HT1080 (cell line): ENCODE measurements at places on chromosomes 5 and 9. TPM values are rescaled to one million over a fixed set of nuclear protein-coding genes. Genes with fewer than 3 reads are reported as not detected.

DNA sequence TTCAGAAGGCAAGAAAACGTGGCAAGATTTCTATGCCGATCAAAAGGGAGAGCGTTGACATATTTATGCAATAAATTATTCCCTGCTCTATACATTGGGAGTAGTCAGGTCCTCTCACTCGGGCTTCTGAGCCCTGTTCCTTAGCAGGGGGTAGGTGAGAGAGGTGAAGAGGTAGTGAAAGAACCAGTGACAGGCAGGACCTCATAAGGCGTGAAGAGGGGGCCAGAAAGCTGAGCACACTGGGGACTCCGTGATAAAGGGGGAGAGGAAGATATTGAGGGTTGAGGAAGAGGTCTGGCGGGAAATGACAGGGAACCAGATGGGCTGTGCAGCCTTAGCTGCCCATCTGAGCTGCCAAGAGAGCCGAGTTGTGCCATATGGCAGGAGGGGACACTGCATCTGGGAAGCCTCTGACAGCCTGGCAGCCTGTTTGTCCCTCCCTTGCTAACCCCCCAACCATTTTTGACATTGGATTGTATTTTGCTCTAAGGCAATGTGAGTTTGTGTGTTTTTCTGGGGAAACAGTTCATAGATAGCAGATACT lies 782 bp upstream of the CDC20B start:
- DNase-seq, result no peak

LRRC26 gene
- not detected in 2 replicates for total RNA-seq

NR4A3 gene
- total RNA-seq, result 0.03 and 0.23 TPM in 2 replicates

GRCh38 chr5:170226661-170227060 lies 6.1 kb upstream of the C5orf58 start:
- DNase-seq, result no peak

GRCh38 chr5:127216898-127217675 lies 73.5 kb upstream of the MEGF10 start:
- peak; percentile 8 for DNase-seq

- DNase-seq, result no peak
Observed at GRCh38 chr5:98321361-98321760, 452.1 kb upstream of the RGMB start.

DNA sequence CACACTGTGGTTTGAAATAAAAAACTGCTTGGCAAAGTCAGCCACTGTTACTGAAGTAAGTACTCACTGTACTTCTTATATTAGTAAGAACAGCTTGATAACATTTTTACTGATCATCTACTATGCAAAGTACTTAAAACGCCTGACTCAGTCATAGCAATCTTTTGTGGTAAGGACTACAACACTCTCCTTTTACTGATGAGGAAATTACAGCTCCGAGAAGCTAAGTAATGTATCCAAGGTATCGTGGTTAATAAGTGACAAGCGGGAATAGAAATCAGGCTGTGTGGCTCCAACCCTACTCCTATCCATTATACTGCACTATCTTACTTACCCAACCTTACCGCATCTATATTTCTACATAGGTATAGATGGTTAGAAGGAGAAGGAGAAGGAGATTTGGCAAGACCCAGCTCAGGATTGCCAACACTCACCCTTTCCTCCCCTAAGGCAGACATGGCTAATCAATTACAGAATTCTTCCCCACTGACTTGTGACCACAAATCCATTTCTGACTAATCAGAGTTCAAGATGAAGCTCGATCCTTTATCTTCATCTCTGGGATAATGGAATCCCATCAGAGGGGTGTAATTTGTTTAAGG lies 281.4 kb downstream of the SPOCK1 start:
- peak; percentile 41 for DNase-seq

NXNL2 gene
- 0.77 and 1.0 TPM in 2 replicates for total RNA-seq

DNA sequence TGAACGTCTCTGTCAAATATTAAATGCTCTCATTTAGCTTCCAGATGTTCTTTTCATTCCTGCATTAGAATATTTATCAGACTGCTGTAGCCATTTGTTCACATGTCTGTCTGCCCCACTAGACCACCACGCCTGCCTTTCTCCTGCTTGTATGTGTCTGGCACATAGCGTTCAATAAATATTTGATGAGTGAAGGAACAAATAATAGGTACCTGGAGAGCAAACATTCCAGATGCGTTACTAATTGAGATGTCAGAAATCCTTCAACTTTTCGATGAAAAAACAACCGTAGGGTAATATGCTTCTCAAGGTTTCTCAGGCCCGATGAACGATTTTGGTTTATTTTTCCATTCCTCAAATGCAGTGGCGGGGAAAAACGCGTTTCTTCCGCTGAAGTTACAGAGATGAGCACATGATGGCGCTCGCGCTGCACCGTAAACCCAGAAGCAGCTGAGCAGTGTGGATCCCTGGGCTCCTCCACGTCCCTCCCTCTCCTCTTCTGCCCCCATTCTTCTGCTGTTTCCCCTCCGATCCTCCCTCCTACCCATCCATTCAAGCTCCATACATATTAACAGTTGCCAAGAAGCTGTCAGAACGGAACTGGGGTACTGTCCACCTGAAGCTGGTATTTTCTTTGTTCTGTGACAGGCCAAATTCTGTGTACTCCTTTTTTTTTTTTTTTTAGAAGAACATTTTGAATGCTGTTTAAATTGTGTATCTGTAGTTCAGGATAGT lies 245.4 kb downstream of the MPDZ start:
- DNase-seq, result peak; percentile 73

DNA sequence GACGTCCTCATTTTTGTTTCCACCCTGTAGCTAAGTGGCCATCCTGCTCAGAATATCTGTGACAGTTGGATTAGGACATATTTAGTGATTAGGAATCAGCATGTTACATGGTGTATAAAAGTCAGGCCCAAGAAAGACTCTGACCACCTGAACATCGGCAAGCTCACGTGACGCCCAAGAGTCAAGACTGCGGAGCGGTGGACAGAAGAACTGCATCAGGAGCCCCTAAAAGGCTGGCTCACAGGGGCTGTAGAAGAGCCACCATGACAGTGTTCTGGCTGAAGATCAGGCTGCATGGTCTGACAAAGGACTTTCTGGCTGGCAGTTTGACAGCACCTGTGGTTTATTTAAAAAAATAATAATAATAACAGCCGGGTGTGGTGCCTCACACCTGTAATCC lies 185.3 kb downstream of the AUH start:
- no peak for DNase-seq

GOLM1 gene
- 47.3 and 52.5 TPM in 2 replicates for total RNA-seq

POC5 gene
- total RNA-seq, result 19.1 and 22.6 TPM in 2 replicates

- no peak for DNase-seq
Observed at GRCh38 chr5:156920042-156920860, 42.8 kb downstream of the TIMD4 start.

- no peak for DNase-seq
Observed at GRCh38 chr9:109868722-109869121, 88.7 kb downstream of the PALM2AKAP2 start.

EIF4E1B gene
- total RNA-seq, result not detected in 2 replicates

ZNF454 gene
- total RNA-seq, result not detected in 2 replicates

TMEM215 gene
- not detected in 2 replicates for total RNA-seq

DNA sequence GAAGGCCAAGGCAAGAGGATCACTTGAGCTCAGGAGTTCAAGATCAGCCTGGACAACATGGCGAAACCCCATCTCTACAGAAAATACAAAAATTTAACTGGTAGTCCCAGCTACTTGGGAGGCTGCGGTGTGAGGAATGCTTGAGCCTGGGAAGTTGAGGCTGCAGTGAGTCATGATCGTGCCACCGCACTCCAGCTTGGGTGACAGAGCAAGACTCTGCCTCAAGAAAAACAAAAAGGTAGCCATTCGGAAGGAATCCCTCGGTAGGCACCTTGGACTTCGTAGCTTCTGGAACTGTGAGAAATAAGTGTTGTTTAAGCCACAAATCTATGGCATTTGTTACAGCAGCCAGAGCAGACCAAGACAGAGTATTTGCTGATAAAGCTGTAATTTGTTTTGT lies 174.2 kb downstream of the DCP2 start:
- DNase-seq, result peak; percentile 50

DNA sequence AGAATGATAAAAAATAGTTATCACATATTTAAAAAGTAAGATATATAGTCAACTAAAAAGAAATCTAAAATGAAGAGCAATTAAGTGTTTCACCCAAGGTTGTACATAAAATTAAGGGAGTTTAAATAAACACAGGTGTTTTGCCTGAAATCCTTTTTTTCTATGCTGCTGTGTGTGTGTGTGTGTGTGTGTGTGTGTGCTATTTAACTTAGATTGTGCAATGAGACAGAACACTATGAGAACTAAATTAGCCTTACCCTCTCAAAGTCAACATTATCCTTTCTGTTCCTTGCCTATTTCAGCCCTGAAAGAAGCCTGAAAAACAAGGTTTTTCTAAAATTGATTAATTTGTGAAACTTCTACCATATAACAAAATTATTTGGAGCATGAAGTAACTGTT lies 516.2 kb downstream of the ELAVL2 start:
- DNase-seq, result no peak

DNA sequence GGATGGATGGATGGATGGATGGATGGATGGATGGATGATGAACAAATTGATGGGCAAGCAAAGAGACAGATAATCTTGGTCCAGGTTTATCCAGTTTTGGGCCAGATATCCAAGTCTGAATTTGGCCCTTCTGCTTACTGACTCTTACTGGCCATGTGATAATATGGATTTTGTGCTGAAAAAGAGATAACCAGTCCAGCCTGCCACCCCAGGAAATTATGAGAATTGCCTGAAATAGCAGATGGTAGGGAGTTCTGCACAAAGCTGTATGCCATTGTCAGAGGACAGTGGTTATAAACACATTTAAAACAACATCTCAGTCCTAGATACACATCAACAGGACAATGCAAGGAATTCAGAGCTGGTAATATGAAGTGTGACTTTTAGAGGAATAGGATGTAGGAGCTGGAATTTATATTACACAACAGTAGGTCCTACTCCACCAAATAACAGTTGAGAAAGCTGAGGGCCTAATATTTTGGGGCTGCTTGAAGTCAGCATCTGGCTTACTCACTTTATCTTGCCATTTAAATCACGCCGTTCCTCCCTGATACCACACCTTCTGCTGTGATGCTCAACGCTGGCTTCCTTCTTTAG lies 9.0 kb upstream of the FAT2 start:
- no peak for DNase-seq

DNA sequence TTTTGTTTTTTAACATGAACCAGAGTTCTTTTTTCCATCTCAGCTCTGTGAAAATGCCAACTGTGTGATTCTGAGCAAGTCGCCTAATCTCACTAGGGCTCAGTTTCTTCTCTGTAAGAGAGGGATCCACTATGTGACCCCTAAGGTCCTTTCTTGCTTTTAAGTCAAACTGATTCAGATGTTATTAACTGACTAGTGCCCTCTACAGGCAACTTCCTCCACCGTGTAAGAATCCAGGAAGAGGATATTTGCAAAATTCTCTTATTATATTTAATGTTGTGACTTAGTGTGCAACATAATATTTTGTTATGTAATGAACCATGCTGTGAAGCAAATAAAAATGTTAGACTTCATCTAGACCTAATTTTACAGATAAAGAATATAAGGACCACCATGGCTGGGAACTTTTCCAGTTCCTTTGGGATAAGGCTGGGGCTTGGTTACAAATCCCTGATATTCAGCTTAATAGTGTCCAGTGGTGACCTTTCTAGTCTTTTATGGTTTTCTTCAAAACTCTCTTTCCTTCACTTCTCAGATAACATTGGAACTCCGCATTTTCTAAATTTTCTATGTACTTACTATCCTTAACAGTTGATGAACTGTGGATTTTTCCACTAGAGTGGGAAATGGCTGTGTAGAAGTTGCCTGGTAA lies 244.7 kb downstream of the PIK3R1 start:
- DNase-seq, result peak; percentile 15

GRCh38 chr5:4762316-4762715 lies 377.8 kb upstream of the ADAMTS16 start:
- DNase-seq, result no peak

GRCh38 chr9:112574008-112574407 lies 87.4 kb downstream of the KIAA1958 start:
- DNase-seq, result no peak

DNA sequence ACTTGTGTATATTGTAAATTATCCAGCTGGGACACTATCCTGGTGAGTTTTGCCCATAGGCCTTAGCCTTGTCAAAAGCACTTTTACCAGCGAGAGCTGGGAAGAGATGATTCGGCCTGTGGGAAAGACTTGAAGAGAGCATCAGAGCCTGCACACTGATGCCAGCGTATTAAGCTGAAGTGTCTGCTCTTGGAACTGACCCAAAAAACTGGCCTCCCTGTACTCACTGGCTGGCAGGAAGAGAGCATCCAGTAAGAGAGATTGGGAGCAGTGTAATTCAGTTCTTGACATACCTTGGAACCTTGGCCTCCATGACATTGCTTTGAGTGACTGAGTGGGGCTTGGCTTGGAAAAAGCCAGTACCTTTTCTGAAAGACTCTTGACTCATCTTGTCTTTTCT lies 73.7 kb downstream of the ZNF462 start:
- no peak for DNase-seq

TNFSF15 gene
- total RNA-seq, result 0.23 and 0.53 TPM in 2 replicates

TRIM36 gene
- 4.2 and 5.8 TPM in 2 replicates for total RNA-seq

TRIM41 gene
- total RNA-seq, result 19.1 and 29.1 TPM in 2 replicates

DNA sequence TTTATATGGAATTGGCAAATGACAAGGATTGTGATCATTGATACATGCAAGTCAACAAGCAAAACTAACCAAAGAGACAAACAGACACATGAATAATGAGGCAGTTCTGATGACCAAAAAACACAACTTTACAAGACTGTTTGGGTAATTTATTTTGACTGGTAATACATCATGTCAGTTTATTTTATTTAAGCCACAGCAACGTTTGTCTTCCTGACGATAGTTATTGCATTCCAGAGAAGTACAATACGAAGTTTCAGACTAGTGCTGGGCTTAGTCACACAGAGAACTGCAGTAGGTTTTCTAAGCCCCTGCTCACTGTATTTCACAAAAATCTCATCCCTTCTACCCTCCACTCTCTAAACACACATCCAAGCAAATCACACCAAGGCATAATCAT lies 514.2 kb downstream of the RAB3C start:
- no peak for DNase-seq

GADD45G gene
- total RNA-seq, result not detected in 2 replicates

- peak; percentile 69 for DNase-seq
Observed at GRCh38 chr9:12817702-12818101, 42.9 kb downstream of the LURAP1L start.

DNA sequence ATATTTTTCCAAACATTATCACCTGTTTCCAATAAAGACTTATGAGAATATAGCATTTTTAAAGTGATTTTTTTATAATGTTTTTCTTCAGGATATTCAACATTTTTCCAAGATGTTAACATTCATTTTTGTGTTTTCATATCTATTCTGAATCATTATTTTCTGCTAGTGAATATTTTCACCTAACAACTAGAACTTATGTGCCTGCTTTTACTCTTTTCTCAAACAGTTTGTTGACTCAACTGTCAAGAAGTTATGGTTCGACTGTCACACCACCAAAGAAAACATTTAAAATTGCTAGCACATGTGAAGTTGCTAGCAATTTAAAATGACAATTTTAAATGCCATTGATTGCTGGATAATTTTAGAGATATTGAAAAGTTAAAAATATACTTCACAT lies 343.3 kb upstream of the CDH9 start:
- no peak for DNase-seq

DNA sequence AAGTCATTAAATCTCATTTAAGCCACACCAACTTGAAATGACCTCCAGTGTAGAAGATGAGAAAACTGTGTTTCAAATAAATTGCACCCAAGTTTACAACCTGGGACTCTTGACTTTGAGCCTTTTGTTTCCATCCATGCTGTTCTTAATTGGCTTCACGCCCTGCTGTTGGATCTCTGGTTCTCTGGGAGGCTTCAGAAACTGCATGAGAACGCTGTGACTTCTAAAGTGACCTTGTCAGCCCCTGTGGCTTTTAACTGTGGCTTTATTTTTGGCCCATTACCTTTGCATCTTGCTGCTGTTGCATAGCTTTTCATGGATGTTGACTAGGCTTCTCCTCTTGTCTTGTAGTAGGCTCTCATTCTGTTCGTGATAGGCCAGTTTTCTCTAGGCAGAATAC lies 29.3 kb downstream of the TNFAIP8 start:
- no peak for DNase-seq

DMRT3 gene
- total RNA-seq, result not detected in 2 replicates
